ENCODE measurements at places on chromosomes 3 and 15. TPM values are rescaled to one million over a fixed set of nuclear protein-coding genes. Genes with fewer than 3 reads are reported as not detected.
A peak's percentile ranks its signal among the peaks of the same experiment; 100 is the strongest.

PARP15 gene
- 0.80 TPM for total RNA-seq

HACD3 gene
- total RNA-seq: 8.9 TPM

PRR20G gene
- not detected for total RNA-seq

TMC3 gene
- total RNA-seq: not detected

A4GNT gene
- total RNA-seq: not detected

AADACL2 gene
- not detected for total RNA-seq

SCAANT1 gene
- not detected for total RNA-seq

CSNK1G1 gene
- total RNA-seq: 6.3 TPM

FBXO40 gene
- total RNA-seq: 245 TPM

EBLN2 gene
- total RNA-seq: 0.99 TPM

SKOR1 gene
- total RNA-seq: 0.22 TPM

- H3K27me3 ChIP-seq: peaks cover 3% of the 10 kb centered on the region
- no peak for DNase-seq
- H3K4me3 ChIP-seq: no peak overlapping the region
- peaks cover 15% of the 10 kb centered on the region for H3K36me3 ChIP-seq
Observed at GRCh38 chr3:57112206-57112605, 51.7 kb downstream of the SPATA12 start.

- H3K36me3 ChIP-seq: no peaks in the 10 kb centered on the region
- DNase-seq: peak; percentile 9
- no peak overlapping the region for H3K4me3 ChIP-seq
- no peaks in the 10 kb centered on the region for H3K27me3 ChIP-seq
Observed at GRCh38 chr15:75721923-75722870, 9.5 kb upstream of the CSPG4 start.

GRCh38 chr15:77144026-77144425 is 73.1 kb upstream of the TSPAN3 start:
- peaks cover 6% of the 10 kb centered on the region for H3K4me1 ChIP-seq
- peak overlapping the region; percentile 60 for H3K27ac ChIP-seq
- DNase-seq: no peak
- peaks cover 36% of the 10 kb centered on the region for H3K36me3 ChIP-seq

DNA sequence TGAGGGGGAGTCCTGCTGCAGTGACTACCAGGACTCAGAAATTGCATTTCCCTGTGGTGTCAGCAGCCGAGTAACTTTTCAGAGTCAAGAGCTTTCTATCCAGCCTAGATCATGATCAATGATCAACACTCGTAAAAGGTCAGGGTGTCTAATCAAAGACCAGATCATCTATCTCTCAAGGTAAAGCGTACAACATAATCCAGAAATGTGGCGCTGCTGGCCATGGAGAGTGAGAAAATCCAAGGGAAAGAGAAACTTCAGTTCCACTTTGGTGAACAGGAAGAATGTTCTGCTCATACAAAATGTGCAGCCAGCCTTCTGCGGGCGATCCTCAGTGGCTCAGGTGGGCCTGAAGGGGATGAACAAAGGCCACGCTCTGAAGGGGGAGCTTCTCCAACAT is 1005.8 kb upstream of the NR2F2 start:
- DNase-seq: no peak
- no peaks in the 10 kb centered on the region for H3K36me3 ChIP-seq
- peak overlapping the region; percentile 66 for H3K4me3 ChIP-seq
- H3K27me3 ChIP-seq: peaks cover 32% of the 10 kb centered on the region

GRCh38 chr3:127390365-127391025 is 102.6 kb upstream of the PRR20G start:
- DNase-seq: peak; percentile 5
- H3K36me3 ChIP-seq: no peaks in the 10 kb centered on the region
- H3K4me3 ChIP-seq: no peak overlapping the region
- peaks cover 98% of the 10 kb centered on the region for H3K27me3 ChIP-seq

- peaks cover 91% of the 10 kb centered on the region for H3K4me1 ChIP-seq
- H3K36me3 ChIP-seq: no peaks in the 10 kb centered on the region
- no peak for DNase-seq
- no peak overlapping the region for H3K4me3 ChIP-seq
- H3K27me3 ChIP-seq: no peaks in the 10 kb centered on the region
- H3K27ac ChIP-seq: peak overlapping the region; percentile 33
Observed at GRCh38 chr3:105809208-105809888, 59.5 kb downstream of the CBLB start.

DNA sequence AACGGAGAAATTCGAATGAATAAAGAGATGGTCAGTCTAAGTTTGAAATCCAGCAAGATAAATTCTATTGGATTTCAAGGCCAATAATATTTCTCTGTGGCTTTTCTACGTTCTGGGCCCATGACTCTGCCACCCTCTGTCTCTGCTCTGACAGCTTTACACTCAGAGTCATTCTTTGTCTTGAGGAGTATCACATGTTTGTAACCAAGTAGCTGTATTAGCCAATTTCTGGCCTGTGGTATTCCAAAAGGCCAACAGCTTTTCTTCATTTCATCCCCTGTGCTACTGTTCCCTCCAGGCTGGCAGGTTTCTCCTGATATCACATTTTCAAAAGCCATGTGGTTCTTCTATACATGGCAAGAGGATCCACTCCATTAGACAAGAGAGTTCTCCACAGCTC is 324.1 kb upstream of the CNTN4 start:
- H3K4me1 ChIP-seq: no peaks in the 10 kb centered on the region
- no peaks in the 10 kb centered on the region for H3K27me3 ChIP-seq
- no peak overlapping the region for H3K4me3 ChIP-seq
- no peak overlapping the region for H3K27ac ChIP-seq
- no peaks in the 10 kb centered on the region for H3K36me3 ChIP-seq

GRCh38 chr3:39189959-39190269 is 2.5 kb downstream of the XIRP1 start:
- H3K4me1 ChIP-seq: peaks cover 67% of the 10 kb centered on the region
- H3K27ac ChIP-seq: peak overlapping the region; percentile 89
- no peak for DNase-seq
- no peaks in the 10 kb centered on the region for H3K27me3 ChIP-seq
- H3K4me3 ChIP-seq: peak overlapping the region; percentile 67
- H3K36me3 ChIP-seq: peaks cover 30% of the 10 kb centered on the region

GRCh38 chr3:38006031-38006430 is 15.4 kb downstream of the VILL start:
- no peak overlapping the region for H3K4me3 ChIP-seq
- no peak for DNase-seq
- H3K27ac ChIP-seq: peak overlapping the region; percentile 71
- peaks cover 30% of the 10 kb centered on the region for H3K4me1 ChIP-seq
- H3K27me3 ChIP-seq: no peaks in the 10 kb centered on the region

GRCh38 chr15:29939404-29939803 is 117.1 kb upstream of the TJP1 start:
- no peaks in the 10 kb centered on the region for H3K27me3 ChIP-seq
- no peaks in the 10 kb centered on the region for H3K36me3 ChIP-seq
- no peak overlapping the region for H3K4me3 ChIP-seq
- DNase-seq: no peak
- H3K27ac ChIP-seq: no peak overlapping the region
- H3K4me1 ChIP-seq: no peaks in the 10 kb centered on the region

- peak overlapping the region; percentile 87 for H3K27ac ChIP-seq
- H3K27me3 ChIP-seq: no peaks in the 10 kb centered on the region
- no peak overlapping the region for H3K4me3 ChIP-seq
- peaks cover 56% of the 10 kb centered on the region for H3K4me1 ChIP-seq
- no peaks in the 10 kb centered on the region for H3K36me3 ChIP-seq
Observed at GRCh38 chr3:134694946-134695543, 44.2 kb upstream of the KY start.

DNA sequence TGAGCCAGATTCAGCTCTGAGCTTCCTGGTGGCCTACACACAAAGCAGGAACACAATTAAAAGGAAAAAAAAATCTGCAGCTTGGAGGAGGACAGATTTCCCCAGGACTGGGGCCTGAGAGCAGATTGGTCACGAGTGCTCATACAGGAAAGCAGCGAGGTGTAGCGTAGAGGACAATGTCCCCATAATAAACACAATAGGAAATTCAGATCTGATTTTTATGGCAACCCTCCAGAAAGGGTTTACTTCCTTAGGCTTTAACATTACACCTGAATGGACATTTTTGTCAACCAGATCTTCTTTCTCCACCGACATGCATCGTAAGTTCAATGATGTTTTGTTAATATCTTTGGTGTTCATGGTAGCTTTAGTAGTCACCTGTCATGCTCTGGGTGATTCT is 23.3 kb downstream of the SLC6A20 start:
- DNase-seq: no peak
- H3K4me1 ChIP-seq: no peaks in the 10 kb centered on the region
- H3K4me3 ChIP-seq: no peak overlapping the region
- no peaks in the 10 kb centered on the region for H3K36me3 ChIP-seq
- H3K27ac ChIP-seq: no peak overlapping the region
- H3K27me3 ChIP-seq: no peaks in the 10 kb centered on the region

- H3K4me1 ChIP-seq: peaks cover 48% of the 10 kb centered on the region
- no peak overlapping the region for H3K4me3 ChIP-seq
- peaks cover 4% of the 10 kb centered on the region for H3K36me3 ChIP-seq
Observed at GRCh38 chr15:73941871-73942635, 15.8 kb downstream of the LOXL1 start.

GRCh38 chr3:161567577-161568361 is 71.2 kb downstream of the OTOL1 start:
- no peaks in the 10 kb centered on the region for H3K27me3 ChIP-seq
- H3K27ac ChIP-seq: no peak overlapping the region
- no peaks in the 10 kb centered on the region for H3K36me3 ChIP-seq
- H3K4me3 ChIP-seq: no peak overlapping the region
- no peaks in the 10 kb centered on the region for H3K4me1 ChIP-seq
- DNase-seq: no peak

GRCh38 chr3:172707967-172708366 is 2.9 kb downstream of the NCEH1 start:
- peaks cover 72% of the 10 kb centered on the region for H3K4me1 ChIP-seq
- peak overlapping the region; percentile 92 for H3K27ac ChIP-seq
- DNase-seq: no peak

- H3K4me3 ChIP-seq: no peak overlapping the region
- H3K36me3 ChIP-seq: no peaks in the 10 kb centered on the region
- H3K27me3 ChIP-seq: peaks cover 56% of the 10 kb centered on the region
- no peak overlapping the region for H3K27ac ChIP-seq
Observed at GRCh38 chr15:66101715-66102395, 151.7 kb downstream of the MEGF11 start.

GRCh38 chr3:46467562-46467961 is 2.9 kb upstream of the LTF start:
- no peaks in the 10 kb centered on the region for H3K36me3 ChIP-seq
- H3K4me1 ChIP-seq: peaks cover 69% of the 10 kb centered on the region
- H3K27ac ChIP-seq: no peak overlapping the region
- H3K27me3 ChIP-seq: peaks cover 23% of the 10 kb centered on the region
- no peak for DNase-seq

DNA sequence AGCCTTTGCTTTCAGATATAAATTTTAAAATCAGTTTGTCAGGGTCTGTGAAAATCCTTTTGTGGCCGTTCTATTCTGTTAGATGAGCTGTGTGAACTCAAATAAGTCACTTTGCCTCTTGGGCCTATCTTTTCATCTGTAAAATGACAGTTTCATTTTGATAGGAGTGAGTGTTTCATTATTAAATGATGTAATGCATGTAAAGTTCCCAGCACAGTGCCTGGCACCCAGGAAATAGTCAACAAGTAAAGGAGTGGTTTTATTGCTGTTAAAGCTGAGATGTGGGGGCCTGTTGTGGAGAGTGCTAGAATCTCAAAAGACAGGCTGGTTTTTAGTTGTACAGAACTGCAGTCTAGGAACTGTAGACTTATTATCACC is 394.5 kb upstream of the CFAP20DC start:
- H3K27me3 ChIP-seq: no peaks in the 10 kb centered on the region
- no peak overlapping the region for H3K4me3 ChIP-seq
- H3K4me1 ChIP-seq: peaks cover 8% of the 10 kb centered on the region
- H3K36me3 ChIP-seq: no peaks in the 10 kb centered on the region
- no peak for DNase-seq

- peak overlapping the region; percentile 63 for H3K4me3 ChIP-seq
- H3K4me1 ChIP-seq: peaks cover 42% of the 10 kb centered on the region
- no peaks in the 10 kb centered on the region for H3K36me3 ChIP-seq
- no peak for DNase-seq
Observed at GRCh38 chr15:75178938-75179745, 22.5 kb upstream of the C15orf39 start.

DNA sequence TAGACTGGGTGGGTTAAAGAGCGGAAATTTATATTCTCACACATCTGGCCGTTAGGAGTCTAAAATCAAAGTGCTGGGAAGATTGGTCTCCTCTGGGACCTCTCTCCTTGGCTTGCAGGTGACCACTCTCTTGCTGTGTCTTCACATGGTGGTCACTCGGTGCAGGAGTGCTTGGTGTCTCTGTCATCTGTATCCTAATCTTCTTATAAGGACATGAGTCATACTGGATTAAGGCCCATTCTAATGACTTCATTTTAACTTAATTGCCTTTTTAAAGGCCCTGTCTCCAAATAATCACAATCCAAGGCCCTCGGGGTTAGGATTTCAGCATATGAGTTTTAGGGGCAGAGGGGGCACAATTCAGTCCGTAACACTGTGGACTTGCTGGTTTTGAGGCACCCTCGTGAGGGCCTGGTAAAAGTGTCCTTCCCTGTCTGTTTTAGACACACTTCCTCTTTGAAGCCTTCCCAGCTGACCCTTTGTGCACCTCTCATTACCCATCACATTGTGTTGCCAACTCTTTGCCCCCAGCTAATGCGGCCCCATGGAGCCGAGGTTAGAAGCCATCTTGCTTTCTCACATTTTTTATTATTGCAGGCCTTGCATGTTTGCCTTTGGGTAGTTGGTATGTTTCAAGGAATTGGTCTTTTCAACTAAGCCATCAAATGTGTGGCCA is 3.2 kb downstream of the XYLB start:
- H3K4me1 ChIP-seq: peaks cover 18% of the 10 kb centered on the region
- H3K4me3 ChIP-seq: no peak overlapping the region
- no peaks in the 10 kb centered on the region for H3K36me3 ChIP-seq
- DNase-seq: no peak

DNA sequence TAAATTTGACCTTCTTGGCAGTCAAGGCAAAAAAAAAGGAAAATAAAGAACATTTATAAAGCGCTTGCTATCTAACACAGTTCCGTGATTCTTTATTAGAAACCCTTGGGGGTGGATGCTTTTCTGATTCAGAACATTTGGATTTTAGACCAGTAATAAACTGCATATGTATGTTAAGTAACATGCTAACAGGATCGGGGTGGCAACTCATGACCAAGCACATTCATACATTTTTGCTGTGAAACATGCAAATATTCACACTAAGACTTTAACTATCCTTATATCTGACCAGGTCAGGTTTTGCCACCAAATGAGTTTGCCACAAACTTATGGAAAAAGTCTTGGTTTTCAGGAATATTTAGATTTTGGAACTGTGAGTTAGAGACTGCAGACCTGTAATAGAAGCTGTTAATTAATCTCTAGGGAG is 30.4 kb upstream of the KLF13 start:
- no peaks in the 10 kb centered on the region for H3K36me3 ChIP-seq
- H3K4me1 ChIP-seq: peaks cover 37% of the 10 kb centered on the region
- H3K27ac ChIP-seq: no peak overlapping the region
- DNase-seq: no peak

GRCh38 chr15:87155771-87156170 is 1076.1 kb downstream of the AGBL1 start:
- no peak overlapping the region for H3K4me3 ChIP-seq
- DNase-seq: no peak
- no peaks in the 10 kb centered on the region for H3K4me1 ChIP-seq
- peaks cover 20% of the 10 kb centered on the region for H3K27me3 ChIP-seq
- H3K36me3 ChIP-seq: no peaks in the 10 kb centered on the region
- H3K27ac ChIP-seq: no peak overlapping the region

Data from left ventricle myocardium inferior (tissue), 1 donor.